ENCODE measurements at places on chromosomes 12 and 14.
A peak's percentile ranks its signal among the peaks of the same experiment; 100 is the strongest.

- no peak for DNase-seq
Measured at GRCh38 chr14:93788293-93788542, at the start of gene PRIMA1. PRIMA1 (minus strand) TSS chr14:93788485; CDS start chr14:93787718, 767 bp downstream.

DNA sequence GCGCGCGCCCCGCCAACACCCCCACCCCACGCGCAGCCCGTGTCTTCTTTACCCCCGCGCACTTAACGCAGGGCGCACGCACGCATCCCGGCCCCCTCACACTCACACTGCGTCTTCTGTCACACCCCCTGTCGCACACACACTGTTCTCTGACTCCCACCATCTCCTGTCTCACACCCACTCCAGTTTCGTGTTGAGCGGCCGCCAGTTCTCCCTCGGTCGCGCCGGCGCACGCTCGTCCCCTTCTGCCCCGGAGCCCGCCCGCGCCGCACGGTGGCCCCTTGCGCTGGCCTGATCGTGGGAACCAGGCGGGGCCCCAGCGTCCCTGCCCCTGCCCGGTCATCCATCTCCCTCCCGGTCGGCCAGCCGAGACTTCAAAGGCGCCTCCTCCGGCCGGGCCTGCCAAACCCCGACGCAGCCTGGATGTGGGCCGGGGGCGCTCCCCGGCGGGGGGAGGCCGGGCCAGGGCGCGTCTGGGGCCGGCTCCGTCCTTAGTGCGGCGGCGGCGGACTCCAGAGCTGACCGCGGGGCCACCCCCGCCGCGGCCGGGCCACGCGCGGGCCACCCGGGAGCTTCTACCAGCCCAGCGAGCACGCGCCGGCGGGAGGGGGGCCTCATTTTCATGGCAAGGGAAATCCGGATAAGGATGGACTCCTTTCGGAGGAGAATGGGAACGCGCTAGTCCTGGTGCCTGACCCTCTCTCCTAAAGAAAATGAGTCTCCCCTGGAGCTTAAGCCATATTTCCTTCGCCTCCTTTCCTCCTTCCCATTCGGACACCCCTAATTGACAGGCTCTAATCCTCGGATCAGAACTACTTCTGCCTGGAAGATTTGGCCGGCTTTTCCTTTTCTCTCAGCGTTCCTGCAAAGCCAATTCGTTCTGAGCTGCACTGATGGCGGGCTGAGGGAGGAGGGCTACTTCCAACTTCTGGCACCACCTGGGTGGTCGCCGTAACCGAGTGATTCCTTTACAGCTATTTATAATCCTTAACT is 82.0 kb upstream of the HMGA2 start:
- peak; percentile 36 for DNase-seq

- DNase-seq: no peak
Measured at GRCh38 chr12:122840580-122841513, 5.6 kb downstream of the HIP1R start.

GRCh38 chr12:87529413-87529812 is 499.8 kb downstream of the C12orf50 start:
- no peak for DNase-seq

DNA sequence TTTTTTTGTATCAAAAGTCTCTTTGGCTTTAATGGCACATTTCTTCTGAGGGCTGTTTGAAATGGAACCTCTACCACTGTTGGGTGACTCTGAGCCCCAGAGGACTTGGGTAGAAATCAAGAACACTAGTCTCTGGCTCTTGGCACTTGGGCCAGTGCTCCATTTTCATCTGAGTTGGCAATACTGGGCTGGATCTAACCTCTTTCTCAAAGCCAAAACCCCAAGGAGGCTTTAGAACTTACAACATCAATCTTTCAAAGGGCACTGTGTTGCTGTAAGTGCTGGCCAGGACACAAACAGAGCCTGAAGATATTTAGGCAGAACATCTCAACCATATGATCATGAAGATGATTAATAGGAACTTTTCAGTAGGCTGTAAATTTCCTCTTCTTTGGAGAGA is 34.0 kb upstream of the PLEKHG7 start:
- DNase-seq: no peak

DNA sequence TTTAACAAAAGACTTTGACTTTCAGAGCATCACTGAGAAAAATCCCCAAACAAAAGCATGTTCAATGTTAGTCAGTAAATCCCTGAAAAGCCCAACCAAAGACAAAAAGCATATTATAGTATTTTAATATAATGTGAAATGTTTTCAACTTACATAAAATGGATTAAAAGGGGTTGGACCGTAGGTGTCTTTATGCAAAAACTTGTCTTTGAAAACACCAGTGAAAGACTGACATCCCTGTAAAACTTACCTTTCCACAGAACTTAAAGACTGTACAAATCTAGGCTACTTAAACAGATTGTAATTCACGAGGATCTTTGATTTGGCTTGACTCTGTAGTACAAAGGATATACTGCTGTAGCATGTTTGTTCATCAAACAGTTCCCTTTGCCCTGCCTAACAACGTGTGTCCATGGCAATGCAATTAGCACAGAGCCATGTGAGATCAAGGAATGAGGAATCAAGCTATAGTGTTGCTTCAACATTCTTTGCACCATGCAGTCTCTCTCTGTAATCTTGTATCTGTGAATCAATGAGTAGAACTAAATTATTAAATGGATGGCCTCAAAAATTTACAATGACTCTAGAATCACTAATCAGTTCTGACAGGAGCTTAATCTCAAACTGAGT is 138.5 kb upstream of the SYT1 start:
- no peak for DNase-seq

DNA sequence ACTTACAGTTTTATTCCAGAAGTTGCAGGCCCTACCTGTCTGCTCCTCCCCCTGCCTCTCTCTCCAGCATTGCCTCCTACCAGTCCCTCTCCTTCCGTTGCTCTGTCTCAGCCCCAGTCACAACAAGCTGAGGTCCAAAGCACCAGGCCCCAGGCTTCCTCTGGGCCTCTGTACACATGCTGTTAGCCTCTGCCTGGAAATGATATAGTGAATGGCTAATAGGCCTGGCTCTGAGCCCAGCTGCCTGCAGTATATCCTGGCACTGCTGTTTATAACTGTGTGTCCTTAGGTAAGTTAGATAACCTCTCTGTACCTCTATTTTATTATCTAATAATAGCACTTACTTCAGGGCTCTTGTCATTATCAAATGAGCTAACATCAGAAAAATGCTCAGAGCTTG is 114.9 kb upstream of the PWP1 start:
- DNase-seq: no peak

DNA sequence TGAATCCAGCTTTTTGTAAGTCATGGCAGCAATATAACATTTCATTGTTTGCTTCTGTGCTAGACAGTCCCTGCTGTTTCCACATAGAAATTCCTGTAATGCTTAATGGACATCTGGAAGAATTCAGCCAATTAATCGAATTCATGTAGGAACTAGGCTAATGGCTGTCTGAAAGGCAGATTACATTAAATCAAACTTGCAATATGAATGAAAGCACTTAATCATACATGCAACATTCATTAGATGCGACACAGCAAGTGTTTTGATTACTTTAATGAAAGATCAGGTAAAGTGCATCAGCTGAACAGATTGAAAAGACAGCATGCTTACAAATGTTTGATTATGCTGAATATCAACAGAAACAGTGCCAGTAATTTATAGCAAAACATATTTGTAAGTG is 24.1 kb upstream of the INSM2 start:
- DNase-seq: no peak

- DNase-seq: no peak
Measured at GRCh38 chr12:101027200-101027599, 182.8 kb downstream of the SLC5A8 start.

DNA sequence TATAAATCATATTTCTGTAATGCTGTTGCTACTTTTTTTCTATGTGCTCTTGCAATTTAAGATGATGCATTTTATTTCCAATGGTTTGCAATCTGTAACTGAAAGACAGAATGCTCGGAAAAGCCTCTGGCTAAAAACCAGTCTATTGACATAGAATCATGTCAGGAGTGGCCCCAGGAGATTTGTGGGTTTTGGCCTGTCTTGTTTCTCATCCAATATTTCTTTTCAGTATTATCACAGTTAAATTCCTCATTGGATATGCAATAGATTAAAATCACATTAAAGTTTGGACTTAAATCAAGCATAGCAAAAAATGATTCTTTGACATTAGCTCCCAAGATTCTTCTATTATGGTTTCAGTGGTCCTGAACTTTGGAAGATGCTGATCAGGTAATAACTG is 19.1 kb upstream of the SLC38A2 start:
- DNase-seq: peak; percentile 62

GRCh38 chr12:98220636-98221035 is 294.8 kb upstream of the TMPO start:
- no peak for DNase-seq

GRCh38 chr14:35438910-35439713 is 34.6 kb upstream of the NFKBIA start:
- no peak for DNase-seq
